ENCODE measurements at places on chromosomes 7 and 10. TPM values are rescaled to one million over a fixed set of nuclear protein-coding genes. Genes with fewer than 3 reads are reported as not detected.

GRCh38 chr7:2736411-2736914 lies 48.5 kb downstream of the AMZ1 start:
- no peak for DNase-seq

DNA sequence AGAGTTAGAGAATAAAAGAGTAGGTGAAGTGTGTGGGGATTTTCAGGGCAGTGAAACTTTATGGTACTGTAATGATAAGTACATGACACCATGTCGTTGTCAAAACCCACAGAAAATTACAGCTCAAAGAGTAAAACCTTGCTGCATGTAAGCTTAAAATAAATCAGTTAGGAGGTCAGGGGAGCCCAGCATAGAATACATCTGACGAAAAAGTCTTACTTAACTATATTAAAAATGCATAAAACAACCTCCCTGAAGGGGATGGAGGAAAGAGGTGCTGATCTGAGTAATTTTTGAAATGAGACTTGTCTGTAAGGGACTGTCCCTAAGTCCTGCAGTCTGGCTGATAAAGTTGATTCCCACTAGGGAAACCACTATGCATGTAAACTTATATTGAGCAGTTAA lies 49.8 kb upstream of the AKR1E2 start:
- DNase-seq: no peak

Gene IFIT1B
- total RNA-seq: not detected

Gene PLXDC2
- 0.04 TPM for total RNA-seq

GRCh38 chr7:1380821-1381580 lies 78.3 kb downstream of the MICALL2 start:
- DNase-seq: no peak

DNA sequence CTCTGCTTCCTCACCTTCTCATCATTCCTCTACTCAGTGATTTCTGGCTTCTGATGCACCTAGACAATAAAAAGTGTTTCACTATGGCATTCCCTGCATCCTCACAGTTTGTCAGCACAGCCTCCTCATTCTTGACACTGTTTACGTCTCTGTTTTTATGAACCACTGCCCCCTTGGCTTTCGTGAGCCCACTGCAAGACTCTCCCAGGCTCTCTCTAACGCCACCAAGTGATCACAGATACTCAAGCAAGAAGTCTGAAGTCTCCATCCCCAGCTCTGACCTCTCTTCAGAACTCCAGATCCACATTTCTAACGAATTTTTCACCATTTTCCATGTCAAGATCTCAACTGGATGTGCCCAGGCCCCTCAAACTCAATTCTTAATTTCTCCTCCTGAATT lies 8.9 kb downstream of the SLC16A9 start:
- no peak for DNase-seq
